ENCODE measurements at places on chromosomes 2 and 18.
A peak's percentile ranks its signal among the peaks of the same experiment; 100 is the strongest.

DNA sequence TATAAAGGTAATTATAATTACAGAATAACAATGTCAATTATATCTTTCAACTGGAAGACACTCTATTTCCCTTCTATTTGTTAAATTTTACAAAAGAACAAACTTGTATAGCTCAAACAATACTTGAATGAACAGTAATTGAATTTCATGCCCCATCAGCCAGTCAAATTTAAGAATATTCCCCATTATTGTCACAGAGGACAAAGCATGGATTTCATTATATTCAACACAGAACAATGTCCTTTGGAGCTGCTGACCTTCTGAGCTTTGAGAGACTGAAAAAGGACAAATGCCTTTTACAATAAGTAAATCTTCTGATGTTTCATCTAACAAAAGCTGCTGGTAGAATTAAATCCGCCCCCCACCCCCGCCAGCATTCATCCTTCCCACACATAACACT lies 187.5 kb upstream of the MC4R start:
- DNase-seq, result no peak

- no peak for DNase-seq
These were observed 11.8 kb downstream of the CEP68 start for GRCh38 chr2:65067806-65068553.

DNA sequence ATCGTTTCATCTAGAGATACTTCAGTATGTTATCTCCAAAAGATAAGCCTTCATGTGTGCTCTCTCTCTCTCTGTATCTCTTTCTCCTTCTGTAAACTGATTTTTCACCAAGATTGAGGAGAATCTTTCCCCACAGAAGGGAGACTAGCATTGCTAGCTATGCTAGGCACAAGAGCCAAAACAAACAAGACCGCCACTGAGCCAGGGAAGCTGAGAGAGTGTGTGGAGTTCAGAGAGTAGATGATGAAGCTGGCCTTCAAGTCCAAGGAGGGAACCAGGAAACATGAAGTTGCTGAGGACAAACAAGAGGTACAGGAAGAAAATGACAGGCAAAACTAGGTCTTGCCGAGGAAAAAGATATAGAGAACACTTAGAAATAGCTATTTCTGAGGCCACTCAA lies 23.4 kb downstream of the DAPL1 start:
- DNase-seq, result no peak

DNA sequence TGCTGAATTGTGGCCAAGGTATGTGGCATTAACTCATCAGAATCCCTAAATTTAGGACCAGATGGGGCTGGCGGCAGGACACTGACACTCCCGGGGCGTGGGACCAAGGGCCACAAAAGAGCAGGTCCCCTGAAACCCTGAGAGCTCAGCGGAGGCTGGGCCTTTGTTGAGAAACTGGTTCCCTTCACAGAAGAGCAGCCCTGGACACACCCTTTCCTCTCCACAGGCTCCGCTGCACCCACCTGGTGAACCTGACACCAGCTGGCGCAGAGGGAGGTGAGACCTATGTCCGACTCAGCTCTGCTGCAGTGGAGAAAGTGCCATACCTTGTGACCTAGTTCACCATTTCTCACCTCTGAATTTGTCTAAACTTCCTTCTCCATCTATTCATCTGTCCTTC lies 119.5 kb downstream of the RTP5 start:
- no peak for DNase-seq

- no peak for DNase-seq
These were observed 10.3 kb upstream of the B3GNT2 start for GRCh38 chr2:62185475-62186155.

GRCh38 chr2:121999264-121999663 lies 243.8 kb downstream of the TSN start:
- DNase-seq, result no peak

DNA sequence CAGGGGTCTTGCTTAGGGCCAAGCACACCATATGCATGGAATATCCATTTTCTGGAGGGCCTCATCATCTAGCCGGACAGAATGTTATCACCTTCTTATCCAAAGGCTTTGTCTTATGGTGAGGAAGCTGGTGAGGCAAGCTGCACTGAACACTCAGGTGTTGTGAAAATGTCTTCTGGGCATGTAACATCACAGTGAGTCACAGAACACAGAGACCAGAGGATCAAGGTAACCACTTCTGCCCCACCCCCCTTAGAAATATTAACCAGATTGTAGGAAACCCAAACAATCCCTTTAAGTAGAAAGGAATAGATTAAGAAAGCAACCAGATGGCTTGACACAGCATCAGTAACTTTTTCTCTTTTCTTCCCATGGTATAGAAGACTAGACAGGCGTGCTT lies 51.1 kb downstream of the MYO5B start:
- no peak for DNase-seq

GRCh38 chr2:157876786-157877138 lies 632 bp upstream of the ACVR1 start:
- DNase-seq, result no peak

GRCh38 chr2:199707593-199708185 lies 143.3 kb downstream of the FTCDNL1 start:
- DNase-seq, result no peak

- DNase-seq, result no peak
These were observed 157.2 kb upstream of the ZC3H15 start for GRCh38 chr2:186328838-186329237.

- no peak for DNase-seq
These were observed 47.6 kb upstream of the TTC39C start for GRCh38 chr18:23966909-23967308.

GRCh38 chr2:40225670-40226210 lies 226.2 kb downstream of the SLC8A1 start:
- DNase-seq, result no peak

DNA sequence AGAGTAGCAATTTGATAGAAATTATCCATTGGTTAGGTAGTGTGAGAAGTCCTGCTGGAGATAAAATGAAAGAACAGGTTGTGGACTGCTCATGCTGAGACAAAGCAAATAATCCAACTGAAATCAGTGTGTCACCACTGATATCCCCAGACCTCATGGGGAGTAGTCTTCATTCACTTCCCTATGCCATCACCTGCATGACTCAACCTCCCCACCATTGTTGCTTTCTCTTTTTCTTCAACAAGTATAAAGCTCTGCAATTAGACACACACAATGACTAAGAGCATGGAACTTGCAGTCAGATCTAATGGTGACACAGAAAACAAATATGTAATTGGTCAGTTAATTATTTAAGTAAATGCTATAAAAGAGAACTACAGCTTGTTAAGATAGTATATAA lies 475.3 kb downstream of the RIT2 start:
- DNase-seq, result no peak

DNA sequence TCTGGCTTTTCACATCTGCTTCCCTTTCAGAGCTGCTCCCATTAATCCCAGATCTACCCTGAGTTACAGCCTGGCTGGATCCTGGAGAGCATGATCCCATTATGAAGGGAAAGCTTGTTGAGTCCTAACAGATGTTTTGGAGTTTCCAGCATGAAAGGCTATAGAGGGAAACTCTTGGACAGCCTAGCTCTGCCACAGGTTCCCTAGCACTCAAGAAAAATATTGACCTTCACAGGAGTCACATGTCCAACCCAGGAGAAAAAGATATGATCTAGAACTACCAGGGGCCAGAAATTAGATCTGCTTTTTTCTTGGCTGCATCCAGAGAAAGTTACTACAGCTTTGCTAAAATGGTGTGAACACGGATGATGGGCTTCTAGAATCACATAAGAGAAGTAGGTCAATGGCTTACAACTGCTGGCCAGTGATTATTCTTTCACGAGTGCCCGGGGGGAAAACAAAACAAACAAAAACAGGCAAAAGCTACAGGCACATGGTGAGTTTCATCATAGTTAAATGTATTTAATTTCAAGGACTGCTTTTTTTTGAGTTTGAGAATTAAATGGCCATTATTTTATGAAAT lies 15.9 kb downstream of the CCDC93 start:
- DNase-seq, result no peak

GRCh38 chr2:60440079-60440766 lies 113.2 kb downstream of the BCL11A start:
- no peak for DNase-seq

DNA sequence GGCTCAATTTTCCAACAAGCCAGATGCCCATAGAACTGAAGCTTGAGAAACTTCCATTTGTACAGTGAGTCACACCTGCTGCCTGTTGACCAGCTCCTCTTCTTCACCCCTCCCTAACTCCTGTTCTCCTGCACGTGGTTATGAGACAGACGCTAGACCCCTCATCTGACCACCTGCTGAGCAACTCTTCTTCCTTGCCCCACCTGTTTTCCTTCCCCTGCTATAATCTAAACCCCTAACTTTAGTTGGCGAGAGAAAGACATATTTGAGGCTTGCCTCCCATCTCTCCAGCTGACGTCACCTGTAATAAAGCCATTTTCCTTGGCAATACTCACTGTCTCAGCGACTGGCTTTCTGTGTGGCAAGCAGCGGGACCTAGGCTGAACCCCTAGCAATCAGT lies 22.3 kb upstream of the ITM2C start:
- no peak for DNase-seq

- DNase-seq, result no peak
These were observed 585.1 kb downstream of the SLC4A3 start for GRCh38 chr2:220212296-220213080.

- DNase-seq, result no peak
These were observed 85.3 kb upstream of the KLF7 start for GRCh38 chr2:207251022-207251421.

DNA sequence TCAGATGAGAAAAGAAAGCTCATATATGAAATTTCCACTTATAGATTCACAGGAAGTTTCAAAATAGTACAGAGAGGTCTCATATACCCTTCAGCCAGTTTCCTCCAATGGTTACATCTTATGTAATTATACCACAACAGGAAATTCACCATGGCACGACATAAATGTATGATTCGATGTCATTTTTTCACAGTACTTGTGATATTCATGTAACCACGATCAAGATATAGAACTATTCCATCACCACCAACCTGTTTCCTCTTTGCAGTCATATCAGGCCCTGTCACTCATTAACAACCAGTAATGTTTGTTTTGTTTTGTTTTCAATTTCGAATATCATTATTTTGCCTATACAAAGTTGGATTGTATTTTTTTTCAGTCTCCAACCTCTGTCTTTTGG lies 314.3 kb upstream of the POU3F3 start:
- no peak for DNase-seq

DNA sequence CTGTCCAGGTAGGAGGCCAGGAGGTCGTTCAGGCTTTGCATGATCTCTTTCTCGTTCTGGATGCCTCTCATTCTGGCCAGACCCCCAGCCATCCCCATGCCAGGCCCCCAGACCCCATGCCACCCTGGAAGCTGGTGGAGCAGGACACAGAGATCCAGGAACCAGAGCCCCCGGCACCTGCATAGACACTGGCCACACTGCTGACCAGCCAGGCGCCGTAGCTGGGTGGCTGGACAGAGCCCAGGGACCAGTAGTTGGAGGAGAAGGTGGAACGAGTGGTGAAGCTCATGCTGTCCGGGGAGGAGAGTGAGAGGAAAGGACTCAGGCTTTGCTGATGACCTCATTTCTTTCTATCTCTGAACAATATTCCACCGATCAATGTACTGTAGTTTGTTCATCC lies 35.5 kb downstream of the SLC4A5 start:
- DNase-seq, result no peak

DNA sequence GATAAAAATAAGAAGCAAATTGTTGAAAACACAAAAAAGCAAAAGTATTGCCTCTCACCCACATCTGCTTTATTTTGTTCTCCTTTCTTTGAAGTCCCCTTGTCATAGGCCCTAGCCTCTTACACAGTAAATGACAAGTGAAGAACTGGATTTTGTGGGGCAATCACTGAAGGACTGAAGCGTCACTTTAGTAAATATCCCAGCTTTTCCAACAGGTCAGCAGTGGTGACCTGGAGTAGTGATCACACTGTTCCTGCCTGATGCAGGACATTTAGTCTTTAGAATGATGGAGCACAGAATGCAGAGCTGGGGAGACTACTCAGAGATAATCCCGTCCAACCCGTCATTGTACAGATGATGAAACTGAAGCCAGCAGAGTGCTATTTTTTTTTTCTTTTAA lies 28.1 kb upstream of the TDRD15 start:
- DNase-seq, result no peak

GRCh38 chr2:109429567-109430328 lies 184.0 kb downstream of the SEPTIN10 start:
- DNase-seq, result peak; percentile 73

DNA sequence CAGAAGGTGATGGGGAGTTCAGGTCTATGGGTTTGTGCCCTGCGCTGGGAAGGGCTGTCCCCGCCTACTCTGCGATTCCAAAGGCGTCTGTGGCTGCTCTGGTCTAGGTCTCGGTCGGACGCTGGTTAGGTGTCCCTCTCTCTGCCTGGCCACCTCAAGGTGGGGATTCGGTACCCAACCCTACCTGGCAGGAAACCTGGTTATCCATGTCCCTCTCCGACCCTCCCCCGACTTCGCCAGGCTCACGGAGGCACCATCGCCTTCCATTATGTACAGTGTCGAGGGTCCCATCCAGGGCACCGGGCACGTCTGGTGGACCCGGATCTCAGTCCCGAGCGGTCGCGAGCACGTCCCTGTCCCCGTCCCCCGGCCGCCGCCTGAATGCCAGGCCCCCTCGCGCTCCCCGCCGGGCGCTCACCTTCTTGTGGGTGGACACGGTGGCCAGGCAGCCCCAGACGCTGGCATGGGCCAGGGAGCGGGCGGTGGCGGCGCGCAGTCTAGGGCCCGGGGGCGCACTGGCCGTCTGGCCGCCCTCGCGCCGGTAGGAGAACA lies 628 bp downstream of the CREG2 start:
- DNase-seq, result no peak

DNA sequence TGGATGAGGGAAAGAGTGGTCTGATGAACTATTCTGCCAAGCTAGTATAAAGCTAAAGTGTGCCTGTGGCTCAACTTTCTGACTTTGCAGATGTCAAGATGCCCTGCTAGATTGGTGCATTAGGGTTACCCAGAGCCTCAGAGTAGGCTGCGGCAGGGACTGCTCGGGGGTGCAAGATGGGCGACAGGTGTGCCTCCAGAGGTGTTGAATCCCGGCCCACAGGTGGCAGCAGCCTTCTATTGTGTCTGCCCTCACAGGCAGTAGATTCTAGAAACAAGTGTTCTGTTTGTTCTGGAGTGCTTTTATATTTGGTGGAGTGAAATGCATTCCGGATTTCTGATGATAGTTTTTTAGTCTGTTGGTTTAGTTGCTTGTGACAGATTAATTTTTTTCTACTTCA lies 131.6 kb upstream of the IL1R2 start:
- DNase-seq, result no peak

Data from posterior vena cava (tissue), 2 donors.